Stimulated activated CD4-positive, alpha-beta T cell treated with anti-CD3 and anti-CD28 coated beads, Interleukin-1b, Interleukin-23, amount 100 ng/mL, for 48 hours (primary cell): ENCODE measurements at places on chromosomes 7 and 10.
A peak's percentile ranks its signal among the peaks of the same experiment; 100 is the strongest.

- DNase-seq = no peak
Measured at GRCh38 chr10:66006411-66006810, 919.4 kb upstream of the LRRTM3 start.

DNA sequence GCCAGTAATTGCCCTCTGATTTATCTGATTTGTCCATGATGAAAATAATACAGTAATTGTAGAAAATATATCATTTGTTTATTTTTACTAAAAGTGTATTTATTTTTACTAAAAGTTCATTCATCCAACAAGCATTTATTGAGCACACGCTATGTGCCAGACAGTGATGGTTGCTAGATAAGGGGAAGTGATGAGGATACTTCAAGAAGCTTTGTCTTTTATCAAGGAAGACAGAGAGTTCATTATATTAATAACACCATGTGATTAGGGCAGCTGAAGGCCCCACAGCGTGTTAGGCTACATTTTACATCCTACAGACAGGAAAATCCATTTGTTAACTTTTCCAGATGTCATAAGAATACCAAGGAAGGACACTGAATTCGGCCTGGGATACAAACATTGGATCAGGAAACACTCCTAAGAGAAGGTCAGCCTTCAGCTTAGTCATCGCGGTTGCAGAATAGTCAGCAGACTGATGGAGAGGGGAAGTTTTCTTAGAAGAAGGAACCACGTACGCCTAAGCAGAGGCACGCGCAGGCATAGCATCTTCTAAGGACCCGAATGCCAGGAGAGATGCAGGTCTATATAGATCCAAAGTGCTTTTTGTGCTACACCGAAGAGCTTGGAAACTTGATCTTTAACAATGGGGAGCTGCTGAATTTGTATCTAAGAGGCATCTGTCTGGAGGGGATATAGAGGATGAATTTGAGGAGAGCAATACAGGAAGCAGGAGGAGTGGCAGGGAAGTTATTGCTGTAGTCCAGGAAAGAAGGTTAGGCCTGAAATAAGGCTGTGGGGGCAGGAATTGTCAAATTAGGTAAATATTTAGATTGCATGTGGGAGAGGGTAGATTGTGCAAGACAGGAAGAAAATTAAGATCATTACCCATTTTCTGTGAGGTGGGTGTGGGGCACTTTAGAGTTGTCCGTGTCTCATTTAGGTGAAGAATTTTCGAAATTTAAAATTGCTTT lies 85.7 kb downstream of the LRGUK start:
- DNase-seq = no peak

- DNase-seq = no peak
Measured at GRCh38 chr10:34727595-34728033, 87.5 kb downstream of the PARD3 start.

DNA sequence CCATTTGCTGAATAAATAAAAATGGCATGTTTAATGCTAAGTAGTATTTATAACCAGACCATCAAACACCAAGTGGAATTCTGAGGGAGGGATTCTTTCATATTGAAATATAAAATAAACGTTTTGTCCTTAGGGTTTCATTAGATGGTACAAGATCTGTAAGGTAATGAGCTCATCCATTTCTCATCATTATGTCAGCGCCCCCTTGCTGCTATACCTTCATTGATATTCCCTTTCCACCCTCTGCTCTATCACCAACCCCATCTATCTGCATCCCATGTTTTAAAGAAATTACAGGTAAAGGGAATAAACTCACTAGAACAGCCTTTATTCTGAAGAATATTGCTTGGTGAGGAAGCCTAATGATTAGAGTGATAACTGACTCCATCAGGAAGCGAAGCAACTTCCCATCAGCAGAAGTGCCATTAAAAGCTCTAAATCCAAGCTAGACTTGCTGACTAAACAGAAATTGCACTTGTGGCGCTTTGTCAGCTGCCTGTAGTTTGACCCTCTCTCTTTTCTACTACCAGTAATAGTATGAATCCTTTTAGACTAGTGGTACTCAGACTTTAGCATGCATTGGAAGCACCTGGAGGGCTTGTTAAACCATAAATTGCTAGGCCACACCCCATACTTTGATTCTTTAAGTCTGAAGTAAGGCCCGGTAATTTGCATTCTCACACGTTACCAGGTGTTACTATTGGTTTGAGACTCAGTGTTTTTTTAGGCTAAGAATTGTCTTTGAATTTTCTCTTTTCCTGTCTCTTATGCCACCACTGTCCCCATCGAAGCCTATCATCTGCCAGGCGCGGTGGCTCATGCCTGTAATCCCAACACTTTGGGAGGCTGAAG lies 27.5 kb downstream of the ADD3 start:
- DNase-seq = peak; percentile 25

DNA sequence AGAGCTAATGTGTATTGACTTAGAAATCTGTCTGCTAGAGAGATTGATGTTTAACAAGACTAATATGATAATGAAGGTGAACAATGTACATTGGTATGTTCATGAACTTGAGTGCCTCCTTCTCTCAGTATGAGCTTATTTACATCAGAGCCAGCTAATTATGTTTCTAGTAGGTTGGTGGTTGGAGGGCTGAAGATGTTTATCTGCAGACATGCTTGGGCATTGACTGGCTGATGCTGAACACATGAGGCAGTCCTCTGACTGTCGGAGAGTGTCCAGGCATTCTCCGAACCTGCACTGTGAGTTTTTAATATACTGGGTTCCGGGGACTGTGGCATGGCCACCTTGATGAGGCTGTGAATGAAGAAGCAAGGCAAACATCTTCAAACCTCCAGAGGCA lies 47.5 kb downstream of the BMPER start:
- no peak for DNase-seq

DNA sequence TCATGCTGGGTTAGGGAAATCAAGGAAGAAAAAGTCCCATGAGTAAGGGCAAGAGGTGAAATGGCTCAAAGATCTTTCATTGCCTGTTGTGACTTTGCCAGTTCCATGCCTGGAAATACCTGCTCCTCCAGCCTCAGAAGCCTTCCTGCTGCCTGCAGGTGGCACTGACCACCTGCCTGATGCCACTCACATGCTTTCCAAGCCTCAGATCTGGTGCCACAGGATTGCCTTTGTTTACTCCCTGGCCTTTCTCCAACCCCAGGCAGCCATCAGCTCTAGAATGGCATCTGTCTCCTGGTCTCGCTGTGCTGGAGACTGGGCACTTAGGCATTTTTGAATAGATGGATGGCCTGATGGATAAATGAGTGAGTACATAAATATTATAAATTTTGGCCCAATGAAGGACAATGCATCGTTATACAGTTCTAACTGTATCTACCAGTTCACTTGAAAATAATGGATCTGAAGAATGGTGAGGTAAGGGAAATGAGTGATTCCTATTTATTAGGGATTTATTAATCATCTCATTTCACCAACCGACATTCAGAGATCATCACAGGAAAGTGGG lies 657.2 kb downstream of the INHBA start:
- DNase-seq = no peak

- no peak for DNase-seq
Measured at GRCh38 chr7:76354516-76354915, 4.3 kb downstream of the YWHAG start.

DNA sequence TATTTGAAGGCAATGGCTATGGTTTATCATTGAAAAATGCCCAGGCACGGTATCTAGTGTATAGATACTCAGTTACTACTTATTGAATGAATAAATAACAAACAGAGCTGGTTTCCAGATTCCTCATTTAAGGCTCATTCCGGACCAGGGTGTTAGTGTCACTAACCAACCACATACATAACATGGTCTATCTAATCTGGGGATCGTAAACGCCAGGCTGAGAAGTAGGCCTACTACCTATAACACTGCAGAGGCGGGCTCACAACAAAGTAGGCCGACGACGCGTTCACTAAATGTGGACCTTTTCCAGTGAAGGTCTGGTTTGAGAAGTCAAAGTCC lies 423 bp downstream of the LSM5 start:
- DNase-seq = no peak

- no peak for DNase-seq
Measured at GRCh38 chr7:43460733-43461348, 122.1 kb upstream of the STK17A start.

DNA sequence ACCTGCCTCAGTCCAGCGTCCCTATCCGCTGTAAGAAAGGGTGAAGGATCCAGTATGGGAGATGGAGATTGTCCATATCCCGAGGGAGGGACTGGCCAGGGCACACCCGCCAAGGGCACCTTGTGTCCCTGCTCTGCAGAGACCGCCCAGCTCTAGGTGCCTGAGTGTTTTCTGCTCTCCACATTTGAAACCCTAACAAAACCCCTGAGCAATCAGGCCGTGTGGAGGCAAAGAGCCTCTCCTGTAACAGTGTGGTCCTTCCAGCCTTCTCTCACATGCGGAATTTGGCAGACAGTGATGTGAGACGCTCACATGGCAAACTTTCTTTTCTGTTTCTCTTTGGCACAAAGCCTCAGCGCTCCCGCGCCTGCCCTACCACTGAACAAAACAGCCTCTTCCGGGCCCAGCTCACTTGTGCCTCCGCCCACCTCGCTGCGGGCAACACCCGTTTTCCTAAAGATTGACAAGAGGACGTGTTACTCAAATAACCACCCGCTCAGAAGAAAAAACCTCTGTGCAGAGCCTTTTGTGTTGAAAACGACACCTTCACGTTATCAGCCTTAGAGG lies 514.8 kb downstream of the DNAJB6 start:
- DNase-seq = peak; percentile 88

GRCh38 chr7:146185844-146186243 lies 69.2 kb downstream of the CNTNAP2 start:
- DNase-seq = no peak

GRCh38 chr10:119642556-119643111 lies 8.5 kb upstream of the BAG3 start:
- no peak for DNase-seq

GRCh38 chr10:71314028-71314693 lies 4.9 kb upstream of the SLC29A3 start:
- DNase-seq = peak; percentile 40

GRCh38 chr7:45985902-45986301 lies 64.8 kb upstream of the IGFBP3 start:
- no peak for DNase-seq

DNA sequence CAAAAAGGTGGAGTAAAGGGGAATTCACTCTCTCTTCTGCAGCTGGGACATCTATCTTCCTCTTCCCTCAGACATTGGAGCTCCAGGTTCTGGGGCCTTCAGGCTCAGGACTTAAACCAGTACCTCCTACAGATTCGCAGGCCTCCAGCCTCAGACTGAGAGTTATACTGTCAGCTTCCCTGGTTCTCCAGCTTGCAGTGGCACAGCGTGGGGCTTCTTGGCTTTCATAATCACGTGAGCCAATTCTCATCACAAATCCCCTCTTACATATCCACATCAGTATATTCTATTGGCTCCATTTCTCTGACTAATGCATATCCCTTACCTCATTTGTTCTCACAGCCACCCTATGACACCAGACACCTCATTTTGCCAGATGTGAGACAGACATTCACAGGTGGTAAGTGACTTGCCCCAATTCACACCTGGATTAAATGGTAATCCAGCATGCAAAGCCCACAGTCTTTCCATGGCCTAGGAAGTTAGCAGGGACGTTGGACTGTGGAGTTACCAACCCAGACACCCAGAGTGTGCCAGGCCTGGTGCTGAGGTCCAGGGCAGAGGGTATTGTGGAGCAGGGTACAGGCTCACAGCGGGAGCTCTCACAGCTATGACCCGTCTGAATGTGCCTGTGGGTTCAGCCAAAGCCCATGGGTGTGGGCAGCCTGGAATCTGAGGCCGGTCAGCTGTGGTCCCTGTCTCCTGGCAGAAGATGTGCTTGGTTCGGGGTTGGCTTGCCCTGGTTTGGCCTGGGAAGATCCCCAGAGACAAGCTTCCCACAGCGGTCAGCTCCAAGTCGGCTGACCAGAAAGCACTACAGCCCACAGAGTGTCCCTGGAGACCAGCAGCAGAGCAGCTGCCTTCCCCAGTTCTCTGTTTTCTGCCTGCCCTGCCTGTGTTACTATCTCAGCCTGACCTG lies 18.4 kb upstream of the ZCCHC24 start:
- no peak for DNase-seq
